Effector memory CD4-positive, alpha-beta T cell (primary cell): ENCODE measurements at places on chromosomes 11 and 22.

DNA sequence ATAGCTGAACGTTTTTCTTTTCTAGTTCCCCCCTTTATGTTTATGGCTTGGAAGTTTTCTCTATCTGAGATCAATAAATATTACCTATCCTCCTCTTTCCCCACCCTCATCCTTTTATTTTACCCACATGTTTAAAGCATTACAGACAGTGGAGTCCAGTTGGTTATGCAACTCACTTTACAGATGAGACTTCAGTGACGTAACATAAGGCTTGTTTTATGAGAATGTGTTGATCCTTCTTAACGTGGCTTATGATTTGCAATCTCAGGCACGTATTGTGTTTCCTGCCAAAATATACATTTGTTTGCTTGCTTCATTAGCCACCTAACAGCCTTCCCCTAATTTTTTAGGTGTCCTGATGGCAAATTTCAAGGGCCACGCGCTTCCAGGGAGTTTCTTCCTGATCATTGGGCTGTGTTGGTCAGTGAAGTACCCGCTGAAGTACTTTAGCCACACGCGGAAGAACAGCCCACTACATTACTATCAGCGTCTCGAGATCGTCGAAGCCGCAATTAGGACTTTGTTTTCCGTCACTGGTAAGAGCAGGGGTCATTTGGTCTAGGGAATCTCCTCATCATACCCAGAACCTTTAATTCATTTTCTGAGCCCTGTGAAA, 36.6 kb downstream of the TMEM45B start:
- DNase-seq: no peak

DNA sequence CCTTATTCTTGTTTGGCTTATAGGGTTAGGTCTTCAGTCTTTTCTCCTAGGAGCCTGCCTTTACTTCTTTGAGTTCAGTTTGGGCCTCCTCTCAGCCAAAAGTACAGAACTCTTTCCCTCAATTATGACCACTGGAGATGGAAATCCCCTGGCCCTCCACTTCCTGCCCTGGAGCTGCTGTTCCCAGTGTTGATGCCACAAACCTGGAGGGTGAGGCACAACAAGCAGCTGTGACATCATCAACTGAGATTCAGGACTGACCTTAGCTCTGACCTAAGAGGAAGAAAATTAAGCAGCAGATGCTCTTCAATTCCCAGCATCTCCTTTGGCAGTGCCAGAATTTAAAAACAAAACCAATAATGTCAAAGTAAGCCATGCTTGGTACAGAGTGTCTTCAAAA, 3.0 kb downstream of the ABTB2 start:
- DNase-seq: no peak

- DNase-seq: no peak
Measured at GRCh38 chr11:78922859-78923625, 348.4 kb upstream of the NARS2 start.

GRCh38 chr22:30816413-30816812, 121.7 kb downstream of the OSBP2 start:
- no peak for DNase-seq

- DNase-seq: peak; percentile 23
Measured at GRCh38 chr11:86068138-86068871, 579 bp downstream of the PICALM start.

- DNase-seq: no peak
Measured at GRCh38 chr11:33476945-33477606, 219.9 kb downstream of the HIPK3 start.

DNA sequence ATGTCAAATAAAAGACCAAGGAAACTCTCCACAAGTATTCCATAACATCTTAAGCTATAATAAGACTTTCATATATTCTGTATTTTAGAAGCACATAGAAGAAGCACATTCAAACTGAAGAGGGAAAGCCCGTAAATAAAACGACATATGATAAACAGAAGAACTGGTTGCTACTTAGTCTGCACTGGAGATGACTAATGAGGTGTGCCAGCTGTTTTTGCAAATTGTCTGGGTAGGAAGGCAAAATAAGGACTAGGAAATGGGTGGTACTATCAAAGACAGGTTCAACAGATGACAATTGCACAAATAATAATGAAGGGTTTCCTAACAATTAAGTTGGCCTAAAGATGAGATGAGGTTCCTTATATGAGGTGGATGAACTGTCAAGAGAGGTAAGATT, 593.2 kb upstream of the CCDC179 start:
- no peak for DNase-seq

DNA sequence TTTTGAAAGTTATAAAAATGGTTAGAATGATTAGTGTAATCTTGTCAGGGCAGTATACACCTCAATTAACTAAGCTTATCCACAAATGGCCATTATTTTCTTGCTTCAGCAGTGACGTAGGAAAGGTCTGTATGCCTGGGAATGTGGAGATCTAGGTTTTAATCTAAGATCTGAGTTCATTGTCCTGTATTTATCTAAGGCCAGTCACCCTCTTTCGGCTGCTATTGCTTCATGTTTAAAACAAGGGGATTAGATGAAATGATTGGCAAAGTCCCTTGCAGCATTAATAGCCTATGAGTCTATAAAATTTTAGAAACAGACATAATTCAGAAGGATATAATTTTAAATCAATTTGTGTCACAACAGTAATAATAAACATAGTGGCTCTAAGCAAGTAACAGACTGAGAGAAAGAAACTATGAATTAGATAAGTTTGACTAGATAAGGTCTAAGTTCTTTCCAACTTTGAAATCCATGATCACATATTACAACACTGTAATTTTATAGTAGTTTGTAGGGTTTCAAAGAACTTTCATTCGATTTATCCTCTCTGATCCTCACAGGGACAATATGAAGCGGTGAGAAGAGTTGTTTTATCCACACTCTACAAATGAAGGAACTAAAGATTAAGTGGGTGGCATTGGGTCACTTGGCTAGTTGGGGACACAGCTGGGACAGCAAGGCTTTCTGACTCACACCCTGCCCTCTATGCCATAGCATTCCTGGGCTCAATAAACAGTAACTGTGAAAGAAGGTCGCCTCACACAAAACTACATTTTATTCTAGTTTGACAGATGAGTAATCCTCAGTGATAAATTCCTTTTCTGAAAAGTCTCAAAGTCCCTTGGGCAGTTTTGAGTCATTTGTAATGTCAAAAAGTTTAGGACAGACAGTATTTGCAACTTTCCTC, 60.6 kb upstream of the RDX start:
- DNase-seq: no peak

DNA sequence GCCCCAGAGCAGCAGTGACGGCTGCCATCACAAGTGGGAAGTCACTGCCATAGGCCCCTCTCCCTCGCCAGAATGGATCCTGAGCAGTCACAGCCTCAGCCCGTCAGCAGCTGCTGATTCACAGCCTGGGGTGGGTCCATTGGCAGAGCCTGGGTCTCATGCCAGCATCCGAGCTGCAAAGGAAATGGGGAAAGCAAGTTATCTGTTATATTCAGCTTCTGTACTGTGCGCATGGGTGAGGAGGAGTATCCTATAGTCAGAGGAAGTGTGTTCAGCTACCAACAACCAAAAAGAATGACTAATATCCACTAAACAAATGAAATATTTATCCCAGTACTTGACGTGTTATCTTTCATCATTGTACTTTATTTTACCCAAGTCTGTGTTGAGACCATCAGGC, 119.7 kb downstream of the RCN1 start:
- no peak for DNase-seq

DNA sequence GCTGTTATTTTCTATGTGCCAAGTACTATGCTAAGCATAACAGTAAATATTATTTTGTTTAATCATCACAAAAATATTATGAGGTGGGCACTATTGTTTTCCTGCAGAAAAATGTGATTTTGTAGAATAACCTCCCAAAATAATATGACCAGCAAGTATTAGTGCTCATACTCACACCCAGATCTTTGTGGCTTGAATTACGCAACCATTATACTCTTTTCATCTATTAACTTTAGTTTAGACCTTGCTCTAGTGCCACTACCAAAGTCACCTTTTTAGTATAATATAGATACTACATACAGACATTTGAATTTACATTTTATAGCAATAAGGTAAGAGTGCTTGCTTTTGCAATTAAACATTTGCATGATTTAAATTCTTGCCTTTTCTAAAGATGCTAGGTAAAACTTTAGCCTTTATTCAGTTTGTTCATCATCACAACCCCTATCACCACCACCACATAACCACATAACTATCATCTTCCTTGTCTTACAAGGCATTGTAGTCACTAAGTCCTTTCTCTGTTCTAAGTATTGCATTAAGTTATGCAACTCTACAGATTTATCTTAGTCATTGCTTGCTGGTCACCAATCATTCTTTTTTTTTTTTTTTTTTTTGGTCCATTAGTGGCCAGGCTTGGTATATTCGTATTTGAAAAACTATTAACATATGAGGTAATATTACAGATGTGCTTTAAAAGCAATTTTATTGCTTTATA, 68.4 kb downstream of the GAS2 start:
- DNase-seq: no peak

DNA sequence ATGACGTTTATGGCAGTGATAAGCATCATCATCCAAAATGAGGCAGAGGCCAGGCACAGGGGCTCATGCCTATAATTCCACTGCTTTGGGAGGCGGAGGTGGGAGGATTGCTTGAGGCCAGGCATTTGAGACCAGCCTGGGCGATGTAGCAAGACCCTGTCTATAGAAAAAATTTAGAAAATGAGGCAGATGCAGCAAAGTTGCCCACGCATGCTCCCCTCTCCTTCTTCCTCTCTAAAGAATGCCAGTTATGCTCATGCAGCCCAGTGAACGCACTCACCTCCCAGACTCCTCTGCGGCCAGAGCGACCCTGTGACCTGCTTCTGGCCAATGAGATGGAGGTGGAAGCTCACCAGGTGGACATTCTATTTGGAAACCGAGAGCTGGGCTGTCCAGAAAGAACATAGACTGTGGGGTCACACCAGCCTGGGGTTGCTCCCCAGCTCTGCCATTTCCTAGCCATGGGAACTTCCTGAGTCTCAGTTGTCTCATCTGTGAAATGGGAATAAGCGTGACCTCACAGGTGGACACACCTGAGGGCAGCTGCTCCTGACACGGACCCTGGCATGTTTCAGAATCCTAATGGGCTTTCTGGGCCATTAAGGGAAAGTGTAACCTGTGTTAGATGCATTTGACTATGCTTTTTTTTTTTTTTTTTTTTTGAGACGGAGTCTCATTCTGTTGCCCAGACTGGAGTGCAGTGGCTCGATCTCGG, 44.9 kb downstream of the MCM5 start:
- no peak for DNase-seq

DNA sequence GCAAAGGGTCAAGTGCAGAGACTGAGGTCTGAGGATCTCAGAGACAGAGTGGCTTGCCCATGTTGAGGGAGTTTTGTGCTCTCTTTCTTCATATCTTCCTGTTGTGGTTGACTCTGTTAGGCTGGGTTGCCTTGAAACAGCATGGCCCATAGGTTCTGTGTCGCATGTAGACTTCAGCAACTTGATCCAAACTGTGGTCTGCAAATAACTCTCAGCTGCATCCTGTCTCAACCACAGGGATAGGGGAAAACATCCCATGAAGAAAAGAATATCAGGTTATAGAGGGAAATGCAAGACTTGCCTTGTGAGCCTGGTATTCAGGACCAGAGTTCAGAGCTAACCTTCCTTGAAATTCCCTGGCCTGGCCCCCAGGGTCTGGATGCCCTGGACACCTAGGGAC, 69.4 kb downstream of the FLI1 start:
- no peak for DNase-seq

GRCh38 chr11:83069441-83070043, 2.2 kb downstream of the RAB30 start:
- no peak for DNase-seq

DNA sequence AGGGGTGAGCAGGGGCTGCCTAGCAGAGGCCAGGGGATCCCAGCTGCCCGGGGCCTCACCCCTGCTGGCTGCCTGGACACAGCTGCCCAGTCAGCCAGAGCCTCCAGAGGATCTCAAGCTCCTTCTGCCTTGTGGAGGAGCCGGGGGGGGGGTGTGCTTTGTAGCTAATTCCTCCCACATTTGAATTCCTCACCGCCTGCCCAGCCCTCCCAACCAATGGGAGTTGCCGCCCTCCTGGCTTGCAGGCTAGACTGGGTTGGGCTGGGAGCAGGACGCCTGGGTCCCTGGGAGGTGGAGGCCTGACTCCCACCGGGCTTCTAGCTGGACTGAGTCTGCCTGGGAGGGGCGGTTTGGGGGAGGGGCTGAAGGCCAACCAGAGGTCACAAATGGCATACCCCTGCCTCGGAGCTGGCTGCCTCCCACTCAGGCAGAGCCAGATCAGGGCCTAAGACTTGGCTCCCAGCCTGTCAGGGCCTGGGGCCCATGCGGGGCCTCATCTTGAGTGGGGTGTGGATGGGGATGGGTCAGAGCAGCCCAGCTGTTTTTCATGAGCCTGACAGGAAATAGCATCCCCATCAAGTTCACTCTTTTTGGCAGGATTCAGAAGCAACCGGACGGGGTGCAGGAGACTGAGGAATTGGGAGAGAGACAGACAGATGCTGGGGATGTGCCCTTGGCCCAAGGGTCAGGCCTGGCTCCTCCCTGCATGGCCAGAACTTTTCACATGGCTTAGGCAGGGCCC, 29.2 kb upstream of the PDE2A start:
- DNase-seq: no peak

- no peak for DNase-seq
Measured at GRCh38 chr11:111569476-111569875, 29.0 kb downstream of the LAYN start.

DNA sequence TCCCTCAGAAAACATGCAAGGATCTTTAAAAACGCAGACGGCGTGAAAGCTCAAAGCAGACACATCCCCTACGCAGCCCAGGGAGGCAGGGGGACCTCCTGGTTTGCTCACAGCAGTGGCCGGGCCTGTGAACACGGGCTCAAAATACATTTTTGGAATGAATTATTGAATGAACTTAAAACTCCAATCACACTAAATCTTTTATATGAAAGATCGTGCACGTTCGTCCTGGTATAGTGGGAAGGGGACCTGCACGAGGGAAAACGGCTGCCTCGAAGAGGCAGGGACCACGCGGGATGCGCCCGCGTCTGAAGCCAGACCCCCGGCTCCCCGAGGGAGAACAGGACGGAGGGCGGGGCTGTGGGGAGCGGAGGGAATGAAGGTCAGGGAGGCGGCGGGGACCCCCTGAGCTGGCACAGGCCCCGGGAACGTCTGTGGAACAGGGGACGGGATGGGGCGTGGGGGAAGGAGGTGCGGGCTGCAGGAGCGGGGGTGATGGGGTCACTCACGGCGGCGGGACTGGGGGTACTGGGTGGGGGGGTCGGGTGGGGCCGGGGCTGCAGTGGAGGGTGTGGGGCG, 1.3 kb upstream of the PANX2 start:
- no peak for DNase-seq

DNA sequence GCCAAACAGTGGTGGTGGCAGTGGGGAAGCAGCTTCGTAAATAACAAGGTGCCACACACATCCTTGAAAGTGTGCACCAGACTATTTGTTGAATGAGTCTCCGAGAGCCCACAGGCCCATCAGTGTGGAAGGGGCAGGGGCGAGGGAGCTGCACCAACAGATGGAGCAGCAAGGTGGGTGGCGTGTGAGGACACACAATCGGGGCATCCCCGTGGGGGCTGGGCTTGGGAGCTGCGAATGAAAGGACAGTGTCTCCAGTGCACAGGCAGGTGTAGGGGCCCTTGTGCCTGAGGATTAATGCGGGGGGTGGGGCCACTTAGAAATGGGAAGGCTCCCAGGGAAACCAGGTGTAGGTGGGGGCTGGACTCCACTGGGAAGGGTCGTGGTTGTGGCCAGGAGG, 2.8 kb downstream of the NRXN2 start:
- no peak for DNase-seq
